Stimulated activated CD4-positive, alpha-beta T cell treated with anti-CD3 and anti-CD28 coated beads, Interleukin-1b, Interleukin-23, amount 100 ng/mL, for 24 hours (primary cell): ENCODE measurements at places on chromosomes 1 and 21.

DNA sequence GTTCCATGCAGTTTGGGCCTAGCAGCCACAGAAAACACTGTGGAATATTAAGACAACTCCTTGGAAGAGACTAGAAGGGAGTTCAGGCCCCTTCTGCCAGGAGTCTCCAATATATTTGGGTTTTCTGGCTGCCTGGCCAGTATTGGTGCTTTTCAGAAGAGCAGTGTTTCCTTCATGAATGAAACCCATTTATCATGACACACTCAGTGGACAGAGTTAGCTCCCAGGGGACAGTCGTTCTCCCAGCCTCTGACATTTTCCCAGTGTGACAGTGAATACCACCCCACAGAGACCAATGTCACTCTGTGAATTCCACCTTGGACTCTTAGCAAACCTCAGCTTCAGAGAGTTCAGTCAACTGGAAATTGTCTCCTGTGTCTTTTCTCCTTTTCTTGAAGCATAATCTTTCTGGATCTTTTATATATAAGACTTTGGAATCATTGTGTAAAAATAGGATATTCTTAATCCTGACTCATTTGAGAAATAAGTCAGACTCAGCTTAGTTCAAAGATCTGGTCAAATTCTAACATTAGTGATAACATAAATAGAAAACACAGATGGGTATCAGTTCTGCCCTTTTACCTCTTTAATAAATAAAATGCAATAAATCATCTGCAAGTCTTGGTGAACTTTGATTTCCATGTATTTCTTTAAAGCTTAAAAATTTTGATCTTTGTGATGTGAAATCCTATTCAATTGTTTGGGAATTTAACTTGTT lies 40.4 kb downstream of the GNG12 start:
- DNase-seq = no peak

- no peak for DNase-seq
These were observed 3.3 kb downstream of the TMEM51 start for GRCh38 chr1:15156807-15157380.

- no peak for DNase-seq
These were observed 56.9 kb downstream of the LDLRAD2 start for GRCh38 chr1:21868941-21869454.

GRCh38 chr21:43767984-43768867 lies 7.9 kb downstream of the CSTB start:
- no peak for DNase-seq

GRCh38 chr21:34332347-34332746 lies 31.5 kb upstream of the KCNE2 start:
- no peak for DNase-seq

DNA sequence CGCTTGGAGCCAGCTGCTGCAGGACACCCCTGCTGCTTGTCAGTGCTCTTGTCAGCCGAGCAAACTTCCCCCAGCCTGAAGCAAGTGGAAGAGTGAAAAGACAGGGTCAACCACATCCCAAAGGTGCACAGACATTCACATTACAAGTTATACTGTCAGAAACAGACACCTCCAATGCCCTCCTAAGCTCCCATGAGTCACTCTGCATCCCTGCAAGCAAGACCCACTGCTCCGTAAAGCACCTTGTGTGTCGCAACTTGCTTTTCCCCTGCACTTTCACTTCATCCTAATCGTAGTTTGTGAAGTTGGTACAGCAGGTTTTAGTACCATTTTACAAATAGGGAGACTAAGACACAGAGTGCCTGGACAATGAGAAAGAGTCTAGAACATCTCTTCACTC lies 51.1 kb downstream of the KCNH1 start:
- DNase-seq = no peak

DNA sequence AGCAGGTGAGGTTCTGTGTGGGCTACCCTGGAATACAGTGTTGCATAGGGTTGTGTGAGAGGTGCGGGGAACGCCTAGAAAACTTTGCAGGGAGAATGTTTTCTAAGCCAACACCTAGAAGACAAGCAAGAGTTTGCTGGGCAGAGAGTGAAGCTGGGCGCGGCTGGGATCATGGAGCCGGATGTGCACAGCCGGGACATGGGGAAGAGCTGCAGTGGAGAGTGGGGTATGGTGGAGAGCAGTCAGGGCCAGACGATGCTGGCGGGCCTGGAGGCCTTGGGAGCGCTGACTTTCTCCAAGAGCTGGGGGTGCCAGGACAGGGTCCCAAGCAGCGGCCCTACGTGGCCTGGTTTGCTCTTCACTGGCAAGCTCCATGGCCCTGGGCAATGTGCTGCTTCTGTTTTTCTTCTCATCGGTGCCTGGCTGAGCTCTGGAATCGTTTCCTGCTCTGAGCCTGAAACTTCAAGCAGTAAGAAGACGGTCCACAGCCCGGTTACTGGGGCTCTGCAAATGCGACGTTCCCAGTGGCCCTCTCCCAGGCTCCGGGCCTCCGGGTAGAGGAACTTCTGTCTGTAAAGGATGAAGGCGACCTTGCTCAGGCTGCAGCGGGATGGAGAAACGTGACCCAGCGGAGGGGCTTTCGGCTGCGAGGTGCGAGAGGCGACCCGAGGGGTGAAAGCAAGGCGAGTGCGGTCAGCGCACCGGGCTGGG lies 51.9 kb upstream of the CD34 start:
- no peak for DNase-seq
